ENCODE measurements at places on chromosomes 2 and 18.

GRCh38 chr2:9143264-9143815, 63.3 kb upstream of the ASAP2 start:
- DNase-seq, result no peak

GRCh38 chr2:75113231-75113869, 86.0 kb downstream of the TACR1 start:
- no peak for DNase-seq

GRCh38 chr2:190615555-190616200, 33.2 kb upstream of the NAB1 start:
- DNase-seq, result no peak

DNA sequence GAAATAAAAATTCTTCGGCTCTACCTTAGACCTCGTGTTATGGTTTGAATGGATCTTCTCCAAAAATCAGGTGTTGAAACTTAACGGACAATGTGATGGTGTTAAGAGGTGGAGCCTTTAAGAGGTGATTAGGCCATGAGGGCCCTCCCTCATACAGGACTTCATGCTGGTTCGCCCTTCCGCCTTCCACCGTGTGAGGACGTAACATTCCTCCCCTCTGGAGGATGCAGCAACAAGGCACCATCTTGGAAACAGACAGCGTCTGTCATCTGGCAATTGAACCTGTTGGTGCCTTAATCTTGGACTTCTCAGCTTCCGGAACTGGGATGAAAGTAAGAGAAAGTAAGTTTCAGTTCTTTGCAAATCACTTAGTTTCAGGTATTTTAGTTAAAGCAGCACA, 126.3 kb upstream of the SPRED2 start:
- DNase-seq, result no peak

DNA sequence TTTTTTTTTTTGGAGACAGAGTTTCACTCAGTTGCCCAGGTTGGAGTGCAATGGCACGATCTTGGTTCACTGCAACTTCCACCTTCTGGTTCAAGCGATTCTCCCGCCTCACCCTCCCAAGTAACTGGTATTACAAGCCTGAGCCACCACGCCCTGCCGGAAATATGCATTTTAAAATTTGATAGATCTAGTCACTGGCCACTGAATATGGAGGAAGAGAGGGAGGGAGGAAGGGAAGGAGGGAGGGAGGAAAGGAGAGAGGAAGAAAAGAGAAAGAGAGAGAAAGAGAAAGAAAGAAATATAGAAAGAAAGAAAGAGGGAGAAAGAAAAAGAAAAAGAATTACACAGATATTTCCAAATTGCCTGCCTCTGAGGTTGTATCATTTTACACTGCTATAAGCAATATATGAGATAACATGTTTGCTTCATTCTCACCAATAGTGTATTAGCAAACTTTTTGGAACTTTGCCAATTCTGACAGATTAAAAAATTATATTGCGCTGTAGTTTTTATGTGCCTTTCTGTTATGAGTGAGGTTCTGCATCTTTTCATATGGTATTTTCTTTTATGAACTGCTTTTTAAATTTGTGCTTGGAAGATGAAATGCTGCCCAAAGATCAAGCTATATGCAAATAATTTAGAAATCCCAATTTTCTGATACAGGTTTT, 161.2 kb upstream of the MAP3K20 start:
- no peak for DNase-seq

GRCh38 chr18:10588975-10589374, 63.1 kb downstream of the NAPG start:
- DNase-seq, result no peak

DNA sequence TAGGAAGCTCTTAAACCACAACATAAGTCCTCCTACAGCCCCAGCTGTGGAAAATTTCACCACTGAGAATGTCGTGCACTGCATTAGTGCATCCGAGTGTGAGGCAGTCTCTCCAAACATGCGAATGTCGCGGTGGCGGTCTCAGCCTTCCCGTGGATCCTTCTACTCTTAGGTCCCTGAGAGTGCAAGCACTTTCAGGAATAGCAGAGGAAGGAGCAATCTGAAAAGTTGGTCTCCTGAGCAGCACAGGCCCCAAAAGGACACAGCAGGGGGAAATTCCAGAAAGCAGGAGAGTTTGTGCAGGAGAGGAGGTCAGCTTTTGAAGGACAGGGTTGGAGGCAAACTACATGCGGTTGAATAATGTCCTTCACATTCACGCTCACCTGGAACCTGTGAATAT, 440.5 kb upstream of the SMIM21 start:
- DNase-seq, result no peak

GRCh38 chr2:231470246-231470900, 6.1 kb upstream of the NCL start:
- no peak for DNase-seq

DNA sequence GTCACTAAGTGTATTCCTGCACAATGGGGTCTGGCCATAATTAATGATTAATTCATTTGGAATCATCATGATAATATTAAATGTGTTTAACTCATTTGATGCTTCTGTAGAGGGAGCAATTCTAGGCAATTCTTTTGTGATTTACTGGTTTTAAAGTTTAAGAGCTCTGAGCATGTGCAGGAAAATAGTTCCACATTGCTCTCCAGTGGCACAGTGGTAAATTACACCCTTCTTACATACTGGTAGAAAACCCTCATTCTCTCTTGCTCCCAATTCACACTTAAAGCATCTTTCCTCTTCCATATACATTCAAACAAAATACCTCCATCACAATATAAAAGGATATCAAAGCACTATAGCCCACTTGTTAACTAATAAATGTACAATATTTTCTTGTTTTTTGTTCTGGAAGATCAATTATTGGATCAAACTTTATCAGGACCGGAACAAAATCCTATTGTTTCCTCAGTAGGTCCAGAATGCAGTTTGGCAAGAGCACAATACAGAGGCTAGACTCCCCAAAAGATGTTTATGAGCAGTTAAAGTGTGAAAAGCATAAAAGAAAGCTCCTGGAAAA, 844.3 kb downstream of the MBD2 start:
- no peak for DNase-seq

DNA sequence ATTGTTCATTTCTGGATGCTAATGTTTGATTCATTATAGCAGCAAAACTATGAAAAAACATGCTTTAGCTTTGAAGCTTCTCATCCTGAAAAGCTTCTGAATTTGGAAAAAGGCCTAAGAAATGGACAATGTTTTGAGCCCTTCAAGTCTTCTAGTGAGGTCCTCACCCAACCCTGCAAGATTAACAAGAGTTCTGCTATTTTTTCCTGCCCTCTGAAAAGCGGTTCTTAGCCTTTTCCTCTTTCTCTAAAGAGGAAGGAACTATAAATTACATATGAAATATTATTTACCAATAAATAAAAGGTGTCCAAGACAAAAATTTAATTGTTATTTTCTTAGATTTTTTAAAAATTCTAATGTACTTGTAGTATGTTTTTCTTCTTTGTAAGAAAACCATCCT, 19.9 kb upstream of the CDH19 start:
- DNase-seq, result no peak

GRCh38 chr2:84866122-84866521, 14.8 kb downstream of the TRABD2A start:
- no peak for DNase-seq

GRCh38 chr2:124450481-124450880, 425.4 kb downstream of the CNTNAP5 start:
- DNase-seq, result no peak

- no peak for DNase-seq
Observed at GRCh38 chr2:218954541-218955300, 4.7 kb upstream of the CDK5R2 start.

GRCh38 chr18:45621061-45621511, 5.8 kb downstream of the SLC14A2 start:
- peak; percentile 7 for DNase-seq

- DNase-seq, result no peak
Observed at GRCh38 chr2:25021791-25022362, 20.0 kb upstream of the EFR3B start.

GRCh38 chr2:190794377-190794776, 86.2 kb upstream of the GLS start:
- no peak for DNase-seq

- no peak for DNase-seq
Observed at GRCh38 chr2:114265261-114265660, 177.2 kb upstream of the DPP10 start.

DNA sequence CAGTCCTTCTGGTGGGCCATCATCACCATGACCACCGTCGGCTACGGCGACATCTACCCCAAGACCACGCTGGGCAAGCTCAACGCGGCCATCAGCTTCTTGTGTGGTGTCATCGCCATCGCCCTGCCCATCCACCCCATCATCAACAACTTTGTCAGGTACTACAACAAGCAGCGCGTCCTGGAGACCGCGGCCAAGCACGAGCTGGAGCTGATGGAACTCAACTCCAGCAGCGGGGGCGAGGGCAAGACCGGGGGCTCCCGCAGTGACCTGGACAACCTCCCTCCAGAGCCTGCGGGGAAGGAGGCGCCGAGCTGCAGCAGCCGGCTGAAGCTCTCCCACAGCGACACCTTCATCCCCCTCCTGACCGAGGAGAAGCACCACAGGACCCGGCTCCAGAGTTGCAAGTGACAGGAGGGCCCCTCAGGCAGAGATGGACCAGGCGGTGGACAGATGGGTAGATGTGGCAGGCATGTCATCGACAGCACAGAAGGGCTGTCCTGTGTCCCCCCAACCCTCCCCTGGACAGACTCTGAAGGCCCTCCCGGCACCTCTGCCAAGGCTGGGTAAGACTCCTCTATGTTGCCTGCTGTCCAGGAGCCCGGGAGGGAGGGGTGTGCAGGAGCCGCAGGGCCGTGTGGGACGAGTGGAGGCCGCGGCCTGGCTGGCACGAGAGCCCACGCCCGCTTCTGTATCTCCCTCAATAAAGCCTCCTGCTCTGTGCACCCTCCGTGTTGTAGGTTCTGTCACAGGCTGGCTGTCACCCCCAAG, 2.0 kb downstream of the KCNF1 start:
- DNase-seq, result no peak

GRCh38 chr2:201879996-201880395, 73.7 kb downstream of the CDK15 start:
- no peak for DNase-seq

GRCh38 chr18:62101321-62101721, 85.5 kb downstream of the PIGN start:
- DNase-seq, result no peak

DNA sequence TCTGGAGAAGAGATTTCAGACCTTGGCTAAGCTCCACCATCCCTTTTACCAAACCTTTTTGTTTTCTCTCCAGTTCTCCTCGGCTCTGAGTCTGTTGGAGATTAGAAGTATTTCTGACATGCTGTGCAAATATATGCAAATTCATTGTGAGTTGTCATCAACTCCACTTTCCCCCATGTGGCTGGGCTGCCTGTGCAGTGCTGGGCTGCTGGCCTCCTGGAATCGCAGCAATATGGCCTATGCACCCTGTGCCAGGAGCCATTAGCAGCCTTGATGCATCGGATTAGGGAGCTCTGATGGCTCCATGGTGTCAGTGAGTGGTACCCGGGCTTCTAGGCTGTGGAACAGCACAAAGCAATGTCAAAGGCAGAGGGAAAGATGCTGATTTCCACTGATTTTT, 80.0 kb downstream of the GPR39 start:
- no peak for DNase-seq

- DNase-seq, result no peak
Observed at GRCh38 chr2:228063558-228063957, 117.9 kb downstream of the SPHKAP start.

GRCh38 chr18:69956057-69956456, 8.4 kb upstream of the CD226 start:
- no peak for DNase-seq

DNA sequence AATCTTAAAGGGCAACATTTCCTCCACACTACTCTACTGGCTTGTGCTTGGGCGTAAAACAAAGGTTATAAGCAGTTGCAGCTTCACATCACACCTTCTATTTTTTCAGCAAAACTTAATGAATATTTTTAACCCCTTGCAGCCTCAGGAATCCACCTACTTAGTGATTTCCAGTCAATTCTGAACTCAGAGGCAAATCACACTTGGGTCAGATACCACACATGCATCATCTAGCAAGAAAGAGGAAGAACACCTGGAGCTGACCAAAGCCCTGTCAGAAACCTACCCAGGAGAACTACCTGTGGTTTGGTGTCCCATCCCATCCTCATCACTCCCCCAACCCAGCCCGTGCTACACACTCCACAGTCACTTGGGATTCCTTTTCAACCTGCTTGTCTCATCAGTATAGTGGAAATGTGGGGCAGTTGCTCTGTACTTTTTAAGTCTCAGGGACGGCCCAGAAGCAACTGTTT, 25.5 kb downstream of the PIAS2 start:
- DNase-seq, result no peak

- no peak for DNase-seq
Observed at GRCh38 chr2:34307636-34308035, 708.5 kb upstream of the FAM98A start.

DNA sequence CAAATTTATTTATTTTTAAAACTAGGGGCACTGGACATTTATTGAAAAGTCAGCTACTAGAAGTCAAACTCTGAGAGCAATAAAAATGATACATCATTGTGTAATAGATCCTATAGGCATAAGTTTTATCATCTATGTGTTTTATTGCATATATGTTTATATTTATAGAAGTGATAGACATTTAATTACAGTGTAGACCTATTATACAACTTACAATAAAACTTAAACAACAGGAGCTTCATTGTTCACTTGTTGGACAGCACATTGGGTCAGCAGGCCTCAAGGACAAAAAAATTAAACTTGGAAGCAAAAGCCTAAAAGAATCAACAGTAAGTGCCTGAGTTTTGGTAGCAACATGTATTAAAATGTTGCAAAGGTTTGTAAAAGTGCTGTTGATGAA, 15.0 kb upstream of the ACTR2 start:
- no peak for DNase-seq
